ENCODE measurements at places on chromosomes 6 and 20.

DNA sequence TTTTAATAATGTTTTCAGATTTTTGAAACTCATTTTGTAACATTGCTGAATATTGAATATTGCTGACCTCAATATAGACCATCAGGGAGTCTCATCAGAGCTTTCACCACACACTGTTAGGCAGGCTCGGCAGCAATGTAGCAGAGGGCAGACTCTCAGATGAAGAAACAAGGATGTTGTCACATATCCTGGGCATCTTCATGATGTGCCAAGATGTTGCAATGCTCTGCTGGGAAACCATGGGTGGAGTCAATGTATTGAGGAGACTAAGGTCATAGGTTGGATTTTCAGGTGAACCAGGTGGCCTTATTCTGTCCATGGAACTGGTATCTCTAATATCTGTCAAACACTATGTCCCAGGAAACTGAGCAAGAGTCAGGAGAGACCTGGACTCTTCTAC lies 27.3 kb downstream of the NR2E1 start:
- no peak for DNase-seq

- DNase-seq, result no peak
These were observed 63.2 kb downstream of the OLIG3 start for GRCh38 chr6:137430954-137431353.

DNA sequence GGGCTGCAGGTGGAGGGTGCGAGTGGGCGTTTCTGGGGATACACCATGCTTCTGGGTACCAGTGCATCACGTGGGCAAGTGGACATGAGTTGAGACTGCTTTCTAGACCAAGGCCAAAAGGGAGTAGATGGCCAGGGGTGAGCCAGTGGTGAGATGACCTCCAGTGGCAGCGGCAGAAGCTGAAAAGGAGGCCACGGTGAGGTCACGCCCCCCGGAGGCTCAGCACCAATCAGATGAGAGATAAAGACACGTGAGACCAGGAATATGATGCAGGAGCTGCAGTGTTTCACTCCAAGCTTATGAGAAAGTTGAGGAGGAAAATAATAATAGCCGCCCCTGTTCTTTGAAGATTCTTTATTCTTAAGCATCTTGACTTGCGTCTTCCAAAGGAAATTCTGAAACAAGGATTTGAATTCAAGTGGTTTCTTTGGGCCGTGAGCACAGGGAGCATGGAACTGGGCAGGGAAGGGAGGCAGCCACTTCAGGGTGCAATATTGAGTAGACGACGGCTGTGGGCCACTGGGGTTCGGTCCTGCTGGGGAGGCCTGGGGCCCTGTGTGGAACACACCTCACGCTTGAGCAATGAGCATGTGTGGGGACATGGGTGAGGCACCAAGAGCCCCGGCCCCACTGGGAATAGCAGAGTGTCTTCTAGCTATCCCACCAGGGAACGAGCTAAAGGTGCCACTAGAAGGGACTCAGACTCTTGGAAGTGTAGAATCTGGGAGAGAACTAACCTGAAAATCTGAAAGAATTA lies 156.7 kb upstream of the LRFN2 start:
- DNase-seq, result no peak

- no peak for DNase-seq
These were observed 42.2 kb upstream of the ADTRP start for GRCh38 chr6:11820821-11821220.

- no peak for DNase-seq
These were observed 65.6 kb downstream of the ADNP start for GRCh38 chr20:50865591-50865990.

DNA sequence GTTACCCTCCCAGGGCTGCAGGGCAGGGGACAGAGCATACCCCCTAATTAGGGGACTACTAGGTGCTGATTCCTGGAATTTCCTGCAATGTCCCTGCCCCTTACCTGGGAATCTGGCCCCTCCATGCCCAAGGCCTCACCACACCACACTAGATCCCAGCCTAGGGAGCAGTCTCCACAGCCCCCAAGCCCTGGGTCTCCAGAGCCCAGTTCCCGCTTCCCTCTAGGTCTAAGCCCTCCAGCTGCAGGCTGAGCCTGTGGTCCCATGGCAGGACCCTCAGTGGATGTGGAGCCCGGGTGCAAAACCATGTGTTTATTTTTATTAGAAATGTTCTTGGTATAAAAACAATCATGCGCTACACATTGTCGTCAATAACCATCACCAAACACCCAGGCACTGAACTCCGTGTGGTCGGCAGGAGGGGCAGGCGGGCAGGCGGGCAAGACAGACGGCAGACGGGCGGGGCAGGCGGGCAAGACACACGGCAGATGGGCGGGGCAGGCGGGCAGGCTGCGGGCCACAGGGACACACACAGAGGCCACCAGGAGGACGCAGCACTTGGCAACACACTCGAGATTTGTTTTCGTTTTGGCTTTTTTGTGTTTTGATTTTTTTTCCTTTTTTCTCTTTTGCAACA lies 124.2 kb downstream of the GRM4 start:
- no peak for DNase-seq

- peak; percentile 8 for DNase-seq
These were observed 698 bp upstream of the LRP11 start for GRCh38 chr6:149864578-149865535.
